ENCODE measurements at places on chromosomes 7 and 10.

- DNase-seq, result no peak
Measured at GRCh38 chr10:29600067-29600466, 34.7 kb downstream of the SVIL start.

GRCh38 chr7:500521-501420 is 18.9 kb downstream of the PDGFA start:
- DNase-seq, result no peak

- no peak for DNase-seq
Measured at GRCh38 chr10:120734483-120735078, 116.6 kb upstream of the WDR11 start.

DNA sequence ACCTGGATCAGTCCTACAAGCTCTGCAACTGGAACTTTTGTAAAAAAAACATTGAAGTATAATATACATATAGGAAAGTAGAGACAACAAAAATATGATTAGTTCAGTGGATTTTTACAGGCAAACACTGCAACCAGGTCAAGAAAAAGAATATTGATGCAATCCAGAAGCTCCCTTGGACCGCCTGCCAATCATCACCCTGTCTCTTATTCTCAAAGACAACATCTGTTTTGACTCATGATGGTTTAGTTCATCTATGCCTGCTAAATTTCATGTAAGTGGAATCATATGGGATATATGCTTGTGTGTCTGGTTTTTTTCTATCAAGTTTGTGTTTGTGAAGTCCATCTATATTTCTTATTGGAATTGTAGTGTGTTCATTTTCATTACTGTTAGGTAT is 7.7 kb upstream of the HYCC1 start:
- no peak for DNase-seq

- DNase-seq, result no peak
Measured at GRCh38 chr10:35172574-35172973, 45.9 kb downstream of the CREM start.

GRCh38 chr7:98913612-98914011 is 35.3 kb downstream of the TRRAP start:
- DNase-seq, result no peak

DNA sequence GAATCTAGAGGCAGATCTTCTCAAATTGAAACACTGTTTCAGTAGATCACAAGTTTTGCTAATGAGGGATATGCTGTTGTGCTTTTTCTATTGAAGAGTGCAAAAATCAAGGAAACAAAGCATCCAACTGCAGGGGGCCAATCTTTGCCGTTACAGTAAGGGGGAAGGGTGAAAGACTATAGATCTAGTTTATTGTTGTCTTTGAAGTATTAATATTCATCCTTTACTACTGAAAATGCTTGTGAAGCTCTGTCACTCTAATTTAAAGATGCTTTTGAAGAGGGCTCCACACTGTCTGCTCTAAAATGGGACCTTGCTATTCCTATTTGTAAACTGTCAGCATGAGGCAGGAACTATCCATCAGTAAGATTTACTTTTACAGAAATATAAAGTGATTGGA is 110.3 kb downstream of the MBL2 start:
- DNase-seq, result no peak

- DNase-seq, result no peak
Measured at GRCh38 chr7:45293295-45293942, 135.8 kb downstream of the RAMP3 start.

- peak; percentile 65 for DNase-seq
Measured at GRCh38 chr7:48084727-48085432, 4.2 kb upstream of the UPP1 start.

GRCh38 chr10:96666741-96667140 is 53.6 kb downstream of the PIK3AP1 start:
- DNase-seq, result no peak

- no peak for DNase-seq
Measured at GRCh38 chr10:78247821-78248220, 214.2 kb downstream of the RPS24 start.

DNA sequence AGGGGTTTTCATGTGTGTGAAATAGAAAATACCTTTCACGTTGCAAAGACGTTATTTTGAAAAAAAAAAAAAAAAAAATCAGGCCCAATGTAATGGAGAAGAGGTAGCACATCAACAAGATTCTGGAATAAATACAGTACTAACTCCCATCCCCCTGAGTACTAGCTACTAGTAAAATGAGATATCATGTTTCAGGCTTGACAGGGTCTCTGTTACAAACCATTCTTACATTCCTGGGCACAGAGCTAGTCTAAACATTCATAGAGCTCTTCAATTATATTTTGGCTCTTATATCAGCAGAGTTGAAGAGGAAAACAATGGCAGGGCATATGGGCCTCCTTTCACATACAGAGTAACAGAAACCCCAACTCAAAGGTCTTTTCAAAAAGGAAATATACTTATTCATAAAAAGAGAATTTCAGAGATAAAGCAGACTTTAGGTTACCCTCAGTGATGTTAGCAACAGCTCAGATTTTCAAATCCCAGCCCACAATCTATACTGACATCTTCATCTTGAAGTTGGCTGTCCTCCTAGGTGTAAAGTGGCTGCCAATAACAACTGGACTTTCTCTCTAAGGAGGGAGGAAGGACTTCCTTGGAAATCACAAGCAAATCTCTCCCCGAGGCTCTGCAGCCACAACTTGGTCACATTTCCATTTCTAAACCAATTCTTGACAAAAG is 18.6 kb downstream of the C7orf33 start:
- no peak for DNase-seq

DNA sequence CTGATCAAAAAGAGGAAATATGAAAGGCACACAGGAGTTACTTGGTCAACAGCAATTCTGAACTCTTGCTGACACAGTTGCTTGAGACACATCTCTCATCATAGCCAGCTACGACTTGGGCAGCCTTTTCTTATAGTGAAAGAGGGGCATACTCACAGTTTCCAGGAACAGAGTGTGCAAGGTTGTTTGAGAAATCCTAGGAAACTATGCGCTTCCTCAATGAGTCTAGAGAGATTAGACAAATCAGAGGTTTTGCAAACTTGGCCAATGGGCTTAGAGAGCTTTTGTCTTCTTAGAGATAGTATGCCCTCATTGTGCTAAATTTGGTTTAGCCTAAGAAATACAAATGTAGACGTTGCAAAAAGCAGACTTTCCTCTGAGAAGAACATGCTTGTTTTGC is 370.4 kb downstream of the HGF start:
- DNase-seq, result no peak

DNA sequence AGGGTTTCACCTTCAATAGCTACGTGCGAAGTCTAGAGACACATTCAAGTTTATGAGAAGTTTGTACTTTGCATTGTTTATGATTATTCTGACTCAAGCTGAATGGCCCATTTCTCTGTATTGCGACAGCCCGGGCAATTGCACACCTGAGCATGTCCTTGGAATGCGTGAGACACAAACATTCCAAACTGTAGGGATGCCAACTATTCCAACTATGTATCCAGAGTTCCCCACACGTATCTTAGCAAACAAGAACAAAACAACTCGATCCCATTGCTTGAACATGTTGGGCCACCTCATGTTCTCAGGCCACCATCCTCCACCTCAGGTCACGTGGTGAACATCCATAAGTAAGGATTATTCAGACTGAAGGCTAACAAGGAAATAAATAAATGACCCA is 51.4 kb upstream of the EGFR start:
- no peak for DNase-seq

GRCh38 chr7:34036051-34036920 is 130.9 kb downstream of the BMPER start:
- no peak for DNase-seq

- DNase-seq, result no peak
Measured at GRCh38 chr10:71969929-71970328, 5.7 kb downstream of the CHST3 start.

- DNase-seq, result no peak
Measured at GRCh38 chr10:46297406-46298204, 10.8 kb downstream of the ANTXRL start.

- no peak for DNase-seq
Measured at GRCh38 chr10:1128649-1129048, 72.5 kb downstream of the WDR37 start.

DNA sequence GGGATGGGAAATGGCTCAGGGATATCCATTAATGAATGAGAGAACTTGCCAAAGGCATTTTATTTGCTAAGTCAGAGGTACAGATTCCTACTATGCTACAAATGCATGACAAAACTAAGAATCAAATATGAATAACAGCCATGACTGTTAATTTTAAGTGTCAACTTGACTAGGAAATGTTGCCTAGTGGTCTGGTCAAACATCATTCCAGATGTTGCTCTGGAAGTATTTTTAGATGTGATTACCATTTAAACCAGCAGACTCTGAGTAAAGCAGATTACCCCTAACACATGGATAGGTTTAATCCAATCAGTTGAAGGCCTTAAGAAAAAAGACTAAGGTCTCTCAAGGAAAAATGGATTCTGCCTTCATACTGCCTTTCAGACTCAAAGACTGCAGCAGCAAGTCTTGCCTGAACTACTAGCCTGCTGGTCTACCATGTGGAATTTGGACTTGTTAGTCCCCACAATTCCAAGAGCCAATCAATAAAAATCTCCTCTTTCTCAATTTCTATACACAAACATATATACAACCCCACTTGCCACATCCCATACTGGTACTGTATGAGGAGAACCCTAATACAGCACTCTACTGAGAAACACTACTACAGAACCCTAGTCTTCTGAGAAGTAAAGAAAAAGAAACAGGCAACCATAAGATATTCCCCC is 119.1 kb downstream of the NRBF2 start:
- DNase-seq, result no peak

- DNase-seq, result no peak
Measured at GRCh38 chr10:62437696-62438095, 63.5 kb downstream of the ZNF365 start.

- DNase-seq, result no peak
Measured at GRCh38 chr10:3484306-3485056, 300.5 kb downstream of the KLF6 start.

DNA sequence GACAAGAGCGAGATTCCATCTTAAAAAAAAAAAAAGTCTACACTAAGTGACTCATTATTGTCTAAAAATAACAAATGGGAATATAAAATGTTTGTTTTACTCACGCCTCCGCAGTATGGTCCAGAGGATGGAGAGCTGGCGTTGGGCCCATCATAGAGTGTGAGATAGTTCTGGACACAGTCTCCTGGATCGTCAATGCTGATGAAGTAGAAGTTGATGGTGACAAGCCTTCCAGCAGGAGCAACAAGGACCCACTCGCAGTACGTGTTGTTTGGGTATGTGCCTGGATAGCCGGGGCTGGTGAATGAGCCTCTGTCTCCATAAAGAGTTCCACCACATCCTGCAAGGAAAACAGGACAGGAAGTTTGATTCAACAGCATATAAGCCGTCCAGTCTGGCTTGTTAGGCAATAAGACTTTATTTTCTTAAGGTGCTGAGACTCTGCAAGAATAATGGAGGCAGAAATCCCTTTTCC is 11.5 kb upstream of the RSU1 start:
- no peak for DNase-seq

- DNase-seq, result no peak
Measured at GRCh38 chr7:159128767-159129166, 15.9 kb downstream of the VIPR2 start.

- DNase-seq, result no peak
Measured at GRCh38 chr10:98608411-98608810, 161.7 kb upstream of the HPS1 start.

GRCh38 chr10:110147961-110148360 is 59.4 kb upstream of the MXI1 start:
- DNase-seq, result no peak

- no peak for DNase-seq
Measured at GRCh38 chr7:74404741-74405140, 49.0 kb upstream of the GTF2IRD1 start.

DNA sequence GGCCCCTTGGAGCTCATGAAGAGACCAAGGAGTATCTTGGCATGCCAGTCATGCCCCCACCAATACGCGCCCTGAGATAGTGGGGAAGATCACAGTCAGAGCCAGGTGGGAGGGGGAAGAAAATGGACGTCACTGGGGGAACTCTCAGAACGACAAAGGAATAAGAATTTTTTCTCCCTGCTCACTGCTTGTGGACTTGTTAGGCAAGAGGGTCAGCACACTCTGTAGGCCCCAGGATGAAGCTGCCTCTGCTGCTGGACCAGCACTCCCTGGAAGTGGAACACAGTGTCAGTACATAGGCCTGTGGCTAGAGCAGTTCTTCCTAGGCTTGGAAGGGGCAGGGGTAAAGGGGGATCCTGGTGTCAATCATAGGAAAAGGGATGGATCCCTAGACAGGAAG is 46.5 kb downstream of the DRGX start:
- DNase-seq, result no peak

DNA sequence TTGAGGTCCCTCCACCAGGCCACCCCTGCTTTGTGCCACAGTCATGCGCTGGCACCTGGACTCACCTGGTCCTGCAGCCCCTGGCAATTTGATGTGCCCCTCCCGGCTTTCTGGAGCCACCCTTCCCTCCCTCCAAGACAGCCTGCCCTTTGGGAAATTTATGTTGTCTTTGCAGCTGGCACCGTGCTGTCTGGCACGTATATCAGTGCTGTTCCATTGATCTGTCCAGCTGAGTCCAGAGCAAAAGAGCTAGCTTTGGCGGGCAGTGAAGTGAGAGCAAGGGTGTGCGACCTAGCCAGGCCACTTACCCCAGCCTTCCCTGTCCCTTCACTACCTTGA is 5.7 kb downstream of the RARRES2 start:
- no peak for DNase-seq

GRCh38 chr7:103811997-103812396 is 177.5 kb downstream of the RELN start:
- no peak for DNase-seq

DNA sequence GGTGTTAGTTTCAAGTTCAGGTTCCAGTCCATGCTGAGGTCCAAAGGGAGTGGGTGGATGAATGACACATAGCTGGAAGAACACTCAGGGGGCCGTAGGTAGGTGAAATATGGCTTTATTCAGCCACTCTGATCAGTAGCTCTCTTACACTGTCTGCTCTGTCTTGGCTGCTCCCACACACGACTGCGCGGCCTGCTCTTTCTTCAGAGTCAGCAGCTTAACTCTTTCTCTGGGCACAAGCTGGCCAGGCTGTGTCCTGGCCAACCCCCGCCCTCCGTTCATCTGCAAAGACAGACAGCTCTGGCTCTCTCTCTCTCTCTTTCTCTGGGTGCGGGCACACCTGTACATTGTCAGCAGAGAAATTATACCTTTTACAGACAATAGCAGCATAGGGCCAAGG is 317.4 kb upstream of the SORCS1 start:
- no peak for DNase-seq

DNA sequence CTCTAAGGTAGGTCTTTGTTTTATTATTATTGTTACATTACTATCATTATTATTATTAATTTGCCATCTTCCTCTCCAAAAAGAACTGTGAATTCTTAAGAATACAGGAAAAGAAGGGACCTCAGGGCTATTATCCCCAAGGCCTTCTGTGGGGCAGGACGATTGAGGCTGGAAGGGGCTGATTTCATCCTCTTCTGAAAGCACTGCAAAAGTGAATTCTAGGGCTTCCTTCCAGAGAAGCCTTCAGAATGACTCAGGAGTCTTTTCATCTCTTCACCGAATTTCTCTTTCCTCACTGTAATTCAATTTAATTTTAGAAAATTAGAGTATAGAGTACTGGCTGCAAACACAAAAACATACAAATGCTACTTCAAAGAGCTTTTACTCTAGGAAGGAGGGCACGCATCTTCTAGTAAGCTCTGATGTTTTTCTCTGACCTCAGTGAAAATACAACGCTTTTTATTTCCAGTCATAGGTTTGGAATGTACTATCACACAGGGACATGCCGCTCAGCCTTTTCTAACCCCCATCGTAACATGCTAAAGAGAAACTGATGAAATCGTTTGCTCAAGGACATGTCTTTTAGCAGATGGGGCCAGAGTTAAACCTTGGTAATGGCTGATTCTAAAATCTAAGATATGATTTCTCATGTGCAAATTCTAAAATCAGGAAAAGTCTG is 280.2 kb upstream of the PITRM1 start:
- no peak for DNase-seq
